ENCODE measurements at places on chromosomes 5 and 9.
A peak's percentile ranks its signal among the peaks of the same experiment; 100 is the strongest.

- DNase-seq, result no peak
Measured at GRCh38 chr5:42962124-42962523, 78.0 kb downstream of the ANXA2R start.

DNA sequence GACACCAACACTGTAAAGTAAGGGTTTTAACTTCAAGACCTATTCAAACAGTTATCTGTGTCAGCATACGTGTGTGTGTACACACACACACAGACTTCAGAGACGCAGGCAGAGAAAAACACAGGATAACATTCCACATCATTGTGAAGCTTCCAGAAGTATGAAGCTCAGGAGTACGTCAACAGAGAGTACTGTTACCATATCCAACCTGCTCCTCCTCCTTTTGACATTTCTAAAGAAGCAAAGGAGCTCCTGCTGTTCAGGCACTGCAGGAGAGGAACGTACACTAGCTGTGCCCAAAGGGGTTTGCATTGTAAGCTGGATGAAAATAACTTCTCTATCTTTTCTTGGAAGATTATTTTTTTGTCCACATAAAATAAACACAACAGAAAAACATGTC lies 180.7 kb downstream of the MEF2C start:
- DNase-seq, result no peak

DNA sequence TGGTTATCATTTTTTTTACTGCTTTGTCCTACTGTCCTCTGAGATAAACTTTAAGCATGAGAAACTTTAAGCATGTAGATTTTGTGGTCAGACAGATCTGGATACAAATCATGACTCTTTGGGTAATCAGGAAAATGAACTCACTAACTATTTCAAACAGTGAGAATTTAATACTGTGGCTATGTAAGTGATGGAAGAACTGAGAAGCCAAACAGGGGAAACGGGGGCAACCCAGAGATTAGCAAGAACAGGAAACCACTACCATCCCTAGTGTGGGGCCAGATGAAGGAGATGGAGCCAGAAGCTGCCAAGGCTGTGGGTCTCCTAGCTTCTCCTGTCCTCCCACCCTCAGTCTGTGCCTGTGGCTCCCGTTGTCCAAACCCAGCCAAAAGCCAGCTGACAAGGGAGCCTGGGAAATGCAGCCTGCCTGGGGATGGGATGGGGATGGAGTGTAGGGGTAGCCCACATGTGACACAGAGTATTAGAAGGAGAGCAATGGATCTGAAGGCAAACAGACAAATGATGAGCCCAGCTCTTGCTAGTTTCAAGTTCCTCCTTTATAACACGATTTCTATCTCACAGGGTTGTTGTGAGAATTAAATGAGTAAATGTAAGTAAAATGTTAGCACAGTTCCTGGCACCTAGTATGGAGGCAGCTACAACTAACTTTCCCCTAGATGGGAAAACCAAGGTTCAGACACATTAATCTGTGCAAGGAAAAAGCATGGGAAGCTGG lies 27.7 kb upstream of the CDC23 start:
- no peak for DNase-seq

DNA sequence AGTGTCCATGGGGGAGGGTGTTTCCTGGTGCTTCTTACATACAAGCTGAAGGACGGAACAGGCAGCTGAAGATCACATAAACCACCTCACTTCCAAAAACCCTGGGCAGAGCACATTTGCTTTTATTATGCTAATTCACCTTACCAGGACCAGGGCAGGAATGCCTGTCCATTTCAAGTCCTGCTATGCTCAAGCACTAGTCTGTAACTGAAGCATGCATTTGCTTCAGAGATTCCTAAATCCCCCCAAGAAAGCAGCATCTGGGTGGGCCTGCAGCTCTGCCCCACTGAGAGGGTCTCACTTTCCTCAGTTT lies 9.4 kb upstream of the NACC2 start:
- no peak for DNase-seq

- DNase-seq, result no peak
Measured at GRCh38 chr5:44845777-44846176, 37.0 kb downstream of the MRPS30 start.

DNA sequence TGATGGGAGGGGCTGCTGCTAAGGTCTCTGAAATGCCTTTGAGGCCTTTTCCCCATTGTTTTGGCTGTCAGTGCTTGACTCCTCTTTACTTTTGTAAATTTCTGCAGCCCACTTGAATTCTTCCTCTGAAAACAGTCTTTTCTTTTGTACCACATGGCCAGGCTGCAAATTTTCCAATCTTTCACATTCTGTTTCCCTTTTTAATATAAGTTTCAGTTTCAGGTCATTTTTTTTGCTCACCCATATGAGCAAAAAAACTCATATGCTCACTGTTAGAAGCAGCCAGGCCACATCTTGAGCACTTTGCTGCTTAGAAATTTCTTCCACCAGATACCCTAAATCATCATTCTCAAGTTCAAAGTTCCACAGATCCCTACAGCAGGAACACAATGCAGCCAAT lies 234.6 kb upstream of the ADRA1B start:
- no peak for DNase-seq

- DNase-seq, result peak; percentile 77
Measured at GRCh38 chr5:98468188-98468869, 305.1 kb upstream of the RGMB start.

- DNase-seq, result no peak
Measured at GRCh38 chr5:72063219-72063819, 44.0 kb upstream of the MAP1B start.

DNA sequence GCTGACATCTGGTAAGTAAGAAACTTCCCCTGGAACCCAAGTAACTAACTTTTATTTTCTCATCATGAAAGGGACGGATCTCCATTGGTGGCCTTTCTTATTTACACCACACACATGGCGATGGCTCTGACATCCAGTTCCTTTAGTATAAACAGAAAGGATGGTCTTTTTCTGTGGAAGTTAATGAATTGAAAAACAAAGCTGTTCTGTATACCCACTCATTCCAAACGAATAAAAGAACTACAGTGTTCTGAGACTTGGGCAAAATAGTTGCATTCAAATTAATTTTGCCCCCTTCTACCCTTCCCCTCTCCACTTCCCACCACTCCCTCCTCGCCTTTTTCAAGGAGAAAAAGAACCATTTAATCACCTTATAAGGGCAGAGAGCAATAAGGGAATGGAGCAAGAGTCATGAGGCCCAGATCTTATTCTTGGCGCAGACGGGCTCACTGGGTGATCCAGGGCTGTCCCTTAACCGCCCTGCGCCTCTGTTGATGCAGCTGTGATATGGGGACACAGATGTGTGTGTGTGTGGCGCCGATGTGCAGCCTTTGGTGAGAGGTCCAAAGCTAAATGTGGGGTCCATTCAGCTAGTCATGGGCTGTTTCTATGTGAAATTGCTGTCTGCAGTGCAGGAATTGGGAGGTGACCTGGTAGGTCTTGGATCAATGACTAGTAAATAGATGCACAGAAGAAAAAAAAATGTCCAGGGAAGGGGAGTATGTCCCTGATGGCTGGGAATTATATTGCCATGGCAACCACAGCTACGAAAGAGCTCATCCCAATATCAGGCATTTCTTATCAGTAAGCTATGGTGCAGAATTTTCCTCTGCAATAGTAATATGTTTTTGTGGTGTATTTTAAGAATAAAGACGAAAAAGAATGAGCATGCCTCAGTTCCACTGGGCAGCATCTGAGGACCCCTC lies 141.5 kb upstream of the ERCC6L2 start:
- DNase-seq, result no peak

- no peak for DNase-seq
Measured at GRCh38 chr9:68872026-68872501, 141.8 kb downstream of the PRKACG start.

DNA sequence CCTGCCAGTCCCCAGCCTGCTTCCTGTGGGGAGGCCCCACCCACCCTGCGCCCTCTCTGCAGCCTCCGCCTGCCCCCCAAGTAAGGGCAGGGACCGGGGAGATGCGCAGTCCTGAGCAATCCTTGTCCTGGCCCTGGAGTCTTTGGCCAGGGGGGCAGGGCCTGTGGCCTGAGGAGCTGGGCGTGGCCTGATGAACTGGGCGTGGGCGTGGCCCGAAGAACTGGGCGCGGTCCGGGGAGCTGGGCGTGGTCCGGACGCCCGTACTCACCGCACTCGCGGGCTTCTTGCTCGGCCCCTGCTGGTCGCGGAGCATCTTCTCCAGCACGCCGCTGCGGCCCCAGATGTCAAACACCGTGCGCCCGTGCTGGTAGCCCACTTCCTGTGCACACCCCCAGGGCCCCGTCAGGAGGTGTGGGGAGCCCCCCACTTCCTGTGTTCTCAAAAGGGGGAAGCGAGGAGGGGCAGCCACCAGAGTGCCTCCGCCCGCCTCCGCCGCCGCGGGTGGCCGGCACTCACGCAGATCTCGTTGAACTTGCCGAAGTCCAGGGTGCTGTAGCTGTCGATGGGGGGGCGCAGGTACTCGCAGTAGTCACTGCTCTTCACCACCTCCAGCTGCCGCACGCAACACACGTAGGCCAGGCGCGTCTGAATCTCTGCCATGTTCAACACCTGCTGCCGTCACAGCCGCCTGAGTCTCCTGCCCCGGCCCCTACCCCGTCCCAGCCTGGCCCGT lies 2.7 kb upstream of the NSMF start:
- DNase-seq, result no peak

- no peak for DNase-seq
Measured at GRCh38 chr9:77554586-77555105, 93.5 kb downstream of the GNA14 start.

- DNase-seq, result no peak
Measured at GRCh38 chr5:78475370-78475769, 115.0 kb downstream of the SCAMP1 start.

- no peak for DNase-seq
Measured at GRCh38 chr5:131473731-131474130, 161.3 kb downstream of the RAPGEF6 start.

- no peak for DNase-seq
Measured at GRCh38 chr9:100581081-100581480, 3.2 kb downstream of the CAVIN4 start.

DNA sequence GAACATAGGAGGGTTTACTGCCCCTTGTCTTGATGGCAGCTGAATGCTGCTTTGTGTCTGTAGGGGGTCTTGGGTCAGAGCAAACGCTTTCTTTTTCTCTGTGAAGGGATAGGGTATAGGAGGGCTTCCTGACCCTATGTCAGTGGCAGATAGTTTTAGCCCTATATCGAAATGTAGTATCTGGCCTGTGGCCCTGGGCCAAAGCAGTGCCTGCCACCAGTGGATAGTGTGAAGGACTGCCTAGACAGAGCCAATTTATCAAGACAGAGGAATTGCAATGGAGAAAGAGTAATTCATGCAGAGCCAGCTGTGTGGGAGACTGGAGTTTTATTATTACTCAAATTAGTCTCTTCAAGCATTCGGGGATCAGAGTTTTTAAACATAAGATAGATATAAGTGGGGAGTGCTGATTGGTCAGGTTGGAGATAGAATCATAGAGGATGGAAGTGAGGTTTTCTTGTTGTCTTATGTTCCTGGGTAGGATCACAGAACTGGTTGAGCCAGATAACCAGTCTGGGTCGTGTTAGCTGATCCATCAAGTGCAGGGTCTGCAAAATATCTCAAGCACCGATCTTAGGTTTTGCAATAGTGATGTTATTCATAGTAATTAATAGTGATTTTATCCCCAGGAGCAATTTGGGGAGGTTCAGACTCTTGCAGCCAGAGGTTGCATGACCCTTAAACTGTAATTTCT lies 178.5 kb downstream of the GDNF start:
- DNase-seq, result no peak

GRCh38 chr9:71984403-71984802 lies 73.0 kb downstream of the C9orf85 start:
- peak; percentile 17 for DNase-seq

DNA sequence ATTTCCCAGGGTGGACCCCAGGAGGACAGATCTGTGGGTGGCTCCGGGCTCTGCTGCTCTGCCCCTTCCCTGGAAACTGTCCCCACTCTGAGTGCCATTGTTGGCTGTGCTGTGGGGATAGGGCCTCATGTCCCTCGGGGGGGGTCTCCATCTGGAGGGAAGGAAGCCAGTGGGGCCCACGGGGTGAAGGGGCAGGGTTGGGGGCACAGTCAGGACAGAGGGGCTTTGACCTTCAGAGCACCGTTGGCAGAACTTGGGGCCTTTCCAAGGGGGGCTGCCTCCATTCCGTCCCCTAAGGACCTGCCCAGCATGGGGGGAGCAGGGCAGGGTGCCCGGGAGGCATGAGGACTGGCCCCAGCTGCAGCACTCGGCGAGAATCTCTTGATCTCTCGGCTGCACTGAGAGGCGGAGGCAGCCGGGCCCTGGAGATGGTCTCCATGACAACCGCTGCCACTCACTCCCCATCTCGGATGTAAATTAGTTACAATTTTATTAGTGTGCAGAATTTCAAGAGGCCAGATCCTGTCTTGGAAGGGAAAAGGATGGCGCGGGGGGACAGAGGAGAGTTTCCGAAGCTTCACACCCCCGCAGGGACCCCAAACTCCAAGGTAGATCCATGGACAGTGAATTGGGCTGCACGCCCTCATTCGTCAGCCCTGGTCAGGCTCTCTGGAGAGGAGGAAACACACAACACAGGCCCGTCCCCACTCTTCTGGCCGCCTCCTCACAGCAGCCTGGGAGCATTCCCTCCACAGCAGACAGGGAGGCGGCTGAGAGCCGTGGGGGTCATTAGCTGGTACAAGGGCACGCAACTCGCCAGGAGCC lies 216.2 kb upstream of the IER5L start:
- no peak for DNase-seq

Measured in fibroblast of skin of left biceps (primary cell).